GM23338 (cell line): ENCODE measurements at places on chromosomes 1 and 21. TPM values are rescaled to one million over a fixed set of nuclear protein-coding genes. Genes with fewer than 3 reads are reported as not detected.

The LDLRAD1 gene
- not detected in 2 replicates for total RNA-seq

DNA sequence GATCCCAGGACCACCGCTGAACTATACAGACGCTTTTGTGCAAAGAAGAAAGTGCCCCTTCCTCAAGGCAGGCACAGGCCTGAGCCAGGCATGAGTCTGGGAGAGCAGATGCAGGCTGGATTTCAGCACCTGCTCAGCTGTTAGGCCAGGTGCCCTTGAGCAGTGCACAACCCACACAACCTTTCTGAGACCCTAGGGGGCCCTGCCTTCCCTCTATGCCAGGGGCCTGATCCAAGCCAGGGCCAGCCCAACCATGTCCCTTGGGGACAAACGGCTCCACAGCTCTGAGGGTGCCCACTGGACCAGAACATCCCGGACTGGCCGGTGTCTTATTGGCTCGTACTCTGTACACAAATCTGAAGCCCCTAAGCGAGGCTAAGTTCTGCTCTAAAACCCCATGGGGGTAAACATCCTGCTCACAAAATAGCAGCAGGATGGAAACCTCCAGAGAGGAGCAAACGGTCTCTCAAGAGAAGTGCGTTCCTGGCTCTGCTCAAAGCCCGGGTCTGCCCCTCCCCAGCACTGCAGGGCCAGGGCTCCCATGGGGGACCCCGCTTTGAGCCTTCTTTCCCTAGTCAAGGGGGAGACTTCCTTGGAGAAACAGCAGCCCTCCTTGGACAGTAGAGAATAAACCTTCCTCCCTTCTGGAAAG is 275.1 kb downstream of the NPHP4 start:
- no peak overlapping the region for H3K27ac ChIP-seq
- H3K27me3 ChIP-seq: no peaks in the 10 kb centered on the region
- H3K4me3 ChIP-seq: no peak overlapping the region
- no peaks in the 10 kb centered on the region for H3K36me3 ChIP-seq

The GBP7 gene
- not detected in 2 replicates for total RNA-seq

- H3K27ac ChIP-seq: no peak overlapping the region
- peak; percentile 91 for DNase-seq
- no peak overlapping the region for H3K4me3 ChIP-seq
- no peaks in the 10 kb centered on the region for H3K27me3 ChIP-seq
- H3K4me1 ChIP-seq: no peaks in the 10 kb centered on the region
- no peaks in the 10 kb centered on the region for H3K36me3 ChIP-seq
Measured at GRCh38 chr1:28877132-28877781, 37.1 kb upstream of the EPB41 start.

GRCh38 chr1:233816348-233816747 is 88.1 kb upstream of the SLC35F3 start:
- H3K4me1 ChIP-seq: no peaks in the 10 kb centered on the region
- DNase-seq: no peak
- H3K36me3 ChIP-seq: no peaks in the 10 kb centered on the region
- H3K27ac ChIP-seq: no peak overlapping the region
- H3K27me3 ChIP-seq: no peaks in the 10 kb centered on the region

GRCh38 chr1:245225322-245226202 is 70.8 kb downstream of the KIF26B start:
- no peak for DNase-seq
- H3K4me3 ChIP-seq: no peak overlapping the region
- H3K4me1 ChIP-seq: no peaks in the 10 kb centered on the region
- H3K27me3 ChIP-seq: no peaks in the 10 kb centered on the region
- H3K36me3 ChIP-seq: no peaks in the 10 kb centered on the region

The FCRL5 gene
- 2.8 and 3.1 TPM in 2 replicates for total RNA-seq

GRCh38 chr1:210262897-210263272 is 30.3 kb downstream of the SERTAD4 start:
- no peaks in the 10 kb centered on the region for H3K36me3 ChIP-seq
- no peak overlapping the region for H3K27ac ChIP-seq
- H3K4me3 ChIP-seq: no peak overlapping the region
- H3K4me1 ChIP-seq: peaks cover 30% of the 10 kb centered on the region

DNA sequence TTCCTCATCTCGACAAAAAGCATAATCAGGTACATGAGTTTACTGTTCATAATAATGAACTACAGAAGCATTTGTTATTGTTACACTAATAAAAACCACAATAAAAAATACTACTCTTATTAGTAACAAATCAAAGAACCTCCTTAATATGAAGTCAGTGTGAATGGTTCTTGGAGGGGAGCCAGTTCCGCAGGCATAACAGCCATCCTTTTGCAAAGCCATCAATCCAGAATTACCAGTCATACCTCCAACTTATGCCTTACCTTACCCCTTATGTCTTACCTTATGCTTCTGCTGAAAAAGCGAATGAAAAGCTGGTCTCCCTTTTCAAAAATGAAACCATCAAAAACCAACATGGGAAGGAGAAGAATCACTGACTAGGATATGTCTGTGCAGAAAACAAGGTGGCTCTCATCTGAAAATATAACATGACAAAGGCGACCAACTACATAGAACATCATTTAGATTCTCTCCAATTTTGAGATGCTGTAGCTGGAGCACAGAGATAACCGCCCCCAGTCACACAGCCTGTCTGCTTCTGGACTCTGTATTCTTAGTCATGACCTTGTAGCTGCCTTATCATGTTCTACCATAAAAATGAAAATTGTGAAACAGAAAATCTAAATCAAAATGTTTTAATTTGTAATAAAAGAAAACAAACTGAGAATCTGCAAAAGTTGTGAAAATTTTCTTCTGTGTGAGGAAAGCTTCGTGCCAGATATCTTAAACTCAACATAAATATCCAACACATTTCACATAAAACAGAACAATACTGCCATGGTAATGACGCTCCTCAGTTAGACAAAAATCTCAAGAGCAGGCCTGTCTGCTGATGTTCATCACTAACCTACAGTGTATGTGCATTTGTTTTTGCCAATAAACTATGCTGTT is 438.2 kb downstream of the SMYD3 start:
- no peak overlapping the region for H3K4me3 ChIP-seq
- H3K4me1 ChIP-seq: peaks cover 39% of the 10 kb centered on the region
- no peaks in the 10 kb centered on the region for H3K36me3 ChIP-seq
- no peaks in the 10 kb centered on the region for H3K27me3 ChIP-seq
- no peak for DNase-seq
- H3K27ac ChIP-seq: no peak overlapping the region

DNA sequence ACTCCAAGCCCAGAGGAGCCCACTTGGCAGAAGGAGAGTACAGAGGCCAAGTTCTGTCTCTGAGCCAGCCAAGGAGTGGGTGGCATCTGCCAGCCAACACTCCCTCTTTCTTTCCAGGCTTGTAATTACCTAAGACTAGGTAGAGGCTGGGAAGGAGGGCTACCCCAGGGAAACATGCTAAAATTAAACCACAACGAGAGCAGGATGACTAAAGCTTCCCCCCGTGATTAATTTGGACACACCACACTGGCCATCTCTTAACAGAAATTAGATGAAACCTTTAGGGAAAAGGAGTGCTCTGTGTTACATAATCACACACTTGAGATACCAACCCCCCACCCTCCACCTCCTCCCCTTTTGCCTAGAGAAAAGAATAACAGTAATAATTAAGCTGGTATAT is 102.1 kb upstream of the ZC3H12A start:
- H3K4me3 ChIP-seq: no peak overlapping the region
- H3K4me1 ChIP-seq: no peaks in the 10 kb centered on the region
- no peaks in the 10 kb centered on the region for H3K27me3 ChIP-seq
- no peak for DNase-seq

The SELL gene
- total RNA-seq: not detected in 2 replicates
